Brain pericyte (primary cell): ENCODE measurements at places on chromosomes 16 and 17.

GRCh38 chr17:49093131-49093530 is 39.4 kb upstream of the B4GALNT2 start:
- no peak for DNase-seq

DNA sequence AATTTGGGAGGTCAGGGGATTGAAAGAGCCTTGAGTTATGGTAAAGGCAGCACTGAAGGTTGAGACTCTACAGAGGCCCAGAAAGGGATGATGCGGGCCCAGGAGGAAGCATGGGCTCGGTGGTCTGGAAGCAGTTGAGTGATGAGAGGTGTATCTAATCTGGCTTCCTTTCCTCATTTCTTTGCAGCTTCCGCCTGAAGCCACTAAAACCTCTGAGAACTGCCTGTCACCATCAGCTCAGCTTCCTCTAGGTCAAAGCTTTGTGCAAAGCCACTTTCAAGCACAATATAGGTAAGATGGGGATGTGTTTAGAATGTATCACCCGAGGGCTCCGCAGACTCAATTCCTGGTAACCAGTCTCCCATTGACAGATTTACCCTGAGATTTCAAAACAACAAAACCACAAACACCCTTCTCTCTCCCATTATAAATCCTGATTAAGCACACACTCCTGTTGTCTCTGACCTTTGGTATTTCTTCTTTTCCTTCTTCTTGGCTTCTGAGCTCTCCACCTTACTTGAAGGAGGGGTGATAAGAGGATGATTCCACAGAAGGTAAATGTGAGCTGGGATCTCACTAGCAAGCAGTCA is 21.2 kb downstream of the USP43 start:
- no peak for DNase-seq

- no peak for DNase-seq
These were observed 25.3 kb upstream of the KSR1 start for GRCh38 chr17:27430882-27431491.

DNA sequence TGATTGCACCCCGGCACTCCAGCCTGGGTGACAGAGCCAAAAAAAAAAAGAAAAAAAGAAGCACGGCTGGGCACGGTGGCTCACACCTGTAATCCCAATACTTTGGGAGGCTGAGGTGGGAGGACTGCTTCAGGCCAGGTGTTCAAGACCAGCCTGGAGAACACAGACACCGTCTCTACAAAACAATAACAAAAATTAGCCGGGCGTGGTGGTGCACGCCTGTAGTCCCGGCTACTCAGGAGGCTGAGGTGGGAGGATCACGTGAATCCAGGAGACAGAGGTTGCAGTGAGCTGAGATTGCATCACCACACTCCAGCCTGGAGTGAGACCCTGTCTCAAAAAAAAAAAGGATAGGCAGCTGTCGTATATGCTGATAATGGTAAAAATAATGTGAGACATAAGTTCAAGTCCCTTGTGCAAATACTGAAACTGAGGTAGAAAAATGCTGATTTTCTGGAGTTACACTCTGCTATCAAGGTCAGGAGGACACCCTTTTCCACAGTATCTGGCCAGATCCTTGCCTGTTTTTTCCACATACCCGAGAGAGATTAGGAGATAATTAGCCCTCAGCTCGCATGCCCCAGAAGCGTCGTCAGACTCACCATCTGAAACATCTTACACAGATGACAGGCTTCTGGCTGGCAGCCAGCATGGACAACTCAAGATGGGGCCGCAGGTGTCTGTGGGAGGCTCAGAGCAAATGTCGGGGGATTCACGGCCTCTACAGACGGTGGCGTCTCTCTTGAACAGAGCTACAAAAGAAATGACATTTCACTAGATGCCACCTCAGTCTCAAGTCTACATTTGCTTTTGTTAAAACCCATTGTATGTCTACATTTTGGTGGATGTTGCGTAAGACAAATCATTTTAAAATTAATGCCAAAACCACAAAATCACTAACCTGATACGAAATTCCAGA is 36.8 kb downstream of the WDR45B start:
- DNase-seq: no peak

DNA sequence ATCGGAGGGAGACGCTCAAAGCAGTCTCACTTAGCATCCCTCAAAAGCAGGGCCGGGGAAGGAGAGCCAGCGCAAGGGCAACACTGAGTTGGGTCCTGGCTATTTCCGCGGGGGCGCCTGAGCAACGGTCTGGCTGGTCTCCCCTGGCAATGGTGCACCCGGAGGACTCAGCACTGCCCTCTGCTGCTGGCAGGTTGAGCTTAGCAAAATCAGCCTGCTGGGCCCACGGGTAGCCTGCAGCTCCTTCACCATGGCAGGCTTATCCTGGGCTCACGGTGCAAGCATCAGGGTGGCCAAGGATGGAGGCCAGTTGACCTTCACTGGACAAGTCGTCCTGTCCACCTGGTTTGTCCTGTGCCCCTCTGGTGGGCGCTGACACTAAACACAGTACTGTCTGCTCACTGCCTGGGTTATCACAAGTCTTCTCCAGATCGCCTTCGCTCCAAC is 14.4 kb upstream of the ALDH3A1 start:
- no peak for DNase-seq

GRCh38 chr16:21190599-21190998 is 20.8 kb downstream of the ZP2 start:
- DNase-seq: no peak

DNA sequence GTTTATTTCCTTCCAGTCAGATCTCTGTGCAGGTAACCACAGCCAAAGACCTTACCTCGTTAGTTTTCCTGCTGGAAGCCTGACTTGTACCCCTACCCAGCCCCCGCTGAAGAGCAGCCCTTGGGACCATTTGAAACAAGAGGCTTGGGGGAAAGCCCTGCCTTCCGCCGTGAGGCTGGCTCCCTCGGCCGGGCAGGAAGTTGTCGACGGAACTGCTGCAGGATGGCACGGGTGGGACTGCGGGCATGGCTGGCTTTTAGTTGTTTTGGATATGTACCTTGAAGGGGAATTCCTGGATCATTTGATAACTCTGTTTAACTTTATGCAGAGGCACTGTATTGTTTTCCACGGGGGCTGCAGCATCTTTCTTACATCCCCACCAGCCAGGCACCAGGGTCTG is 49.0 kb upstream of the ENDOV start:
- DNase-seq: no peak

GRCh38 chr16:73610605-73611156 is 562.8 kb upstream of the ZFHX3 start:
- no peak for DNase-seq
